Progenitor cell of endocrine pancreas (in vitro differentiated cells): ENCODE measurements at places on chromosomes 2 and 18. TPM values are rescaled to one million over a fixed set of nuclear protein-coding genes. Genes with fewer than 3 reads are reported as not detected.
A peak's percentile ranks its signal among the peaks of the same experiment; 100 is the strongest.

Gene LRP2
- 42.2 and 44.4 TPM in 2 replicates for total RNA-seq

Gene UGT1A8
- not detected in 2 replicates for total RNA-seq

Gene GPR55
- total RNA-seq = not detected in 2 replicates

Gene LIMS3
- total RNA-seq = 0.93 and 1.3 TPM in 2 replicates

Gene STAT4
- total RNA-seq = 18.8 and 23.4 TPM in 2 replicates

Gene ITGB6
- total RNA-seq = 6.7 and 7.0 TPM in 2 replicates

Gene TUBA4B
- not detected in 2 replicates for total RNA-seq

Gene NAT8
- total RNA-seq = not detected in 2 replicates

Gene PSD4
- total RNA-seq = 27.1 and 30.7 TPM in 2 replicates

Gene RIT2
- not detected in 2 replicates for total RNA-seq

Gene SLC23A3
- 1.7 and 2.8 TPM in 2 replicates for total RNA-seq

Gene CMPK2
- total RNA-seq = 3.4 and 3.6 TPM in 2 replicates

Gene SPC25
- 14.5 and 15.8 TPM in 2 replicates for total RNA-seq

DNA sequence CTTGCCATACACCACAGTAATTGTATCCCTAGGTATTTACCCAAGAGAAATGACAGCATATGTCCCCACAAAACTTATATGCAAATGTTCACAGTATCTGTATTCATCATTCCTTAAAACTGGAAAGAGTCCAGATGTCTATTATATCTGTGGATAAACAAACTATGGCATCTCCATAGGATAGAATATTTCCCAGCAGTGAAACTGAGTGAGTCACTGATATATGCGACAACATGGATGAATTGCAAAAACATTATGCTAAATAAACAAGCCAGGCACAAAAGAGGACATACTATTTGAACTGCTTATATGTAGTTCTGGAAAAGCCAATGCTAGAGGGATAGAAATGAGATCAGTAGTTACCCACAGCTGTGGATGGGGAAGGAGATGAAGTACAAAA lies 359.4 kb upstream of the DSEL start:
- no peak for DNase-seq

GRCh38 chr2:143683977-143684376 lies 554.8 kb downstream of the ARHGAP15 start:
- no peak for DNase-seq

- DNase-seq = peak; percentile 5
These were observed 100.1 kb upstream of the ST3GAL5 start for GRCh38 chr2:85988914-85989270.

GRCh38 chr2:45892425-45892745 lies 240.9 kb downstream of the PRKCE start:
- DNase-seq = no peak

GRCh38 chr2:143474586-143474985 lies 345.4 kb downstream of the ARHGAP15 start:
- no peak for DNase-seq

GRCh38 chr2:35503738-35504199 lies 851.8 kb upstream of the CRIM1 start:
- DNase-seq = no peak

DNA sequence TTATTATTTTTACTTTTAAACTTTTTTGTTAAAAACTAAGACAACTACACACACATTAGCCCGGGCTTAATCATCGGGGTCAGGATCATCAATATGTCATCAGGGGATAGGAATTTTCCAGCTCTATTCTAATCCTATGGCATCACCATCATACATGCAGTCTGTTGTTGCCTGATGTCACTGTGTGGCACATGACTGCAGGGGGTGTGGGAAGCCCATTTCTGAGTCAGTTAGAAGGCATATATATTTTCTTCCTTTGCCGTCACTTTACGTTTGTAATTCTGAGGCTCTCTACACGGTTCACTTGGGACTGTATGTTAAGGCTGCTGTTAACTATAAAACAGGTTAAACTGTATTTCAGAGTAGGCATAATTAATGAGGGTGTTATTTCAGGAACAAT lies 144.4 kb upstream of the ITGA6 start:
- no peak for DNase-seq

- no peak for DNase-seq
These were observed 103.7 kb downstream of the KCNH7 start for GRCh38 chr2:162734866-162735265.

DNA sequence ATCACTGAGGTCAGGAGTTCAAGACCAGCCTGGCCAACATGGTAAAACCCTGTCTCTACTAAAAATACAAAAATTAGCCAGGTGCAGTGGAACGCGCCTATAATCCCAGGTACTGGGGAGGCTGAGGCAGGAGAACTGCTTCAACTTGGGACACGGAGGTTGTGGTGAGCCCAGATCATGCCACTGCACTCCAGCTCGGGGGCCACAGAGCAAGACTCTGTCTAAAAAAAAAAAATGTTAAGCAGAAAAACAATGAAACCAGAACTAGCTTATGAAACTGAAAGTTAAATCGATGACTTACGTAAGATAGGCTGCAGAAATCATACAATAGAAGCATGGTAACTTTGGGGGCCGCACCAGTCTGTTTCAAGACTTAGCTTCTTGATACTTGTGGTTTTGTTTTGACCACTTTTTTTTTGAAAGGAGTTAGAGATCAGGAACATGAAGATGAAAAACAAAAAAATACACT lies 6.2 kb upstream of the GPR155 start:
- DNase-seq = no peak

DNA sequence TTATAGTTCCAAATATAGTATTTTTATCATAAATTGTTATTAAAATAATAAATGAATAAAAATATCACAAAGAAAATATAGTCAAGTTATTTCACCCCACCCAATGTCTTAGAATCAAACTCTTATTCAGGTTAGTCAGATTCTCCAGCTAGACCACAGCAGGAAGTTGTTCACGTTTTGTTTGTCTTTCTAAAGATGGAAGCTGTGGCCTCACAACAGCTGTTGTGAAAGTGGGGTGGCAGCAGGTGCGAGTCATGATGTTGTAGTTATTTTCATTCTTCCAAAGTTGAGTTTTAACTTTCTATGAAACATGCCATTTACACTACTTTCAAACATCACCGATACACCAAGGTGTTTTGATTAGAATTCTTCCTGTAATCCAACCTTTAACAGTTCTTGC lies 272.9 kb downstream of the SLC8A1 start:
- no peak for DNase-seq

- DNase-seq = no peak
These were observed 42.4 kb upstream of the SLC1A4 start for GRCh38 chr2:64946769-64947247.

DNA sequence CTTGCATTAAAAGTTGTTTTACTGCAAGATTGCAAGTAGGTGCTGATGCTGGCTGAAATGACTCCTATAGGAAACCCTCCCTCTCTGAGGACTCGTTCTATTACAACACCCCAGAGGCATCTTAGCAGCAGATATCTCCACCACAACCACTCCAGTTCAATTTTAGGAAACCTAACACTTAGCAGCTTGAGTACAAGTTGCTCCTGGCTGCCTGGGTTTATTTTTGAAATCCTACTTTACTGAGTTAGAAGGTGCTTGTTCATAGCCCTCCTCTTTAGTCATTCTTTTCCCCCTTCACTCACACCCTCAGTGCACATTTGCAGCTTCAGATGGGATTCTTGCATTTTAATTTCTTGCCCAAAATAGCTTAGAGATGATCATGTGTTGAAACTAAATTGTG lies 111.5 kb downstream of the MTCL1 start:
- DNase-seq = no peak

GRCh38 chr18:3652380-3653262 lies 202.6 kb downstream of the TGIF1 start:
- no peak for DNase-seq

DNA sequence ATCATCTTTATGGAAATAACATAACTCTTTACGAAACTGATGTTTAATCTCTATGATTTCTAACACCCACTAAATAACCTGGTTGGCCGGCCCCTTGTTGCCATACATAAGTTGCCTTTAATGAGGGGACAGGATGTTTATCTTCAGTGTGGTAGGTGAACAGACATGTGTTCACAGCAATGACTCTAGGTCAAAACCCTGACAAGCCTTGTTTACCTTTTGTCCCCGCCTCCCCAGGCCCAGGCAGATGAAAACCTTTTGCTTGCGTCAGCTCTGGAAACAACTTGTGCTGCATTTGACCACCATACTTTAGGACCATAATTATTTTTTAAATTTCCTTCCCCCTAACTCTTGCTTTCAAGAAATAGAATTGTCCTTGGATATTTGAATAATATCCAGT lies 2.9 kb upstream of the DSG4 start:
- no peak for DNase-seq

GRCh38 chr2:75146606-75147332 lies 52.6 kb downstream of the TACR1 start:
- DNase-seq = no peak

GRCh38 chr2:71811157-71811556 lies 336.5 kb downstream of the CYP26B1 start:
- DNase-seq = no peak

GRCh38 chr2:128642821-128643220 lies 324.2 kb upstream of the HS6ST1 start:
- DNase-seq = peak; percentile 0

DNA sequence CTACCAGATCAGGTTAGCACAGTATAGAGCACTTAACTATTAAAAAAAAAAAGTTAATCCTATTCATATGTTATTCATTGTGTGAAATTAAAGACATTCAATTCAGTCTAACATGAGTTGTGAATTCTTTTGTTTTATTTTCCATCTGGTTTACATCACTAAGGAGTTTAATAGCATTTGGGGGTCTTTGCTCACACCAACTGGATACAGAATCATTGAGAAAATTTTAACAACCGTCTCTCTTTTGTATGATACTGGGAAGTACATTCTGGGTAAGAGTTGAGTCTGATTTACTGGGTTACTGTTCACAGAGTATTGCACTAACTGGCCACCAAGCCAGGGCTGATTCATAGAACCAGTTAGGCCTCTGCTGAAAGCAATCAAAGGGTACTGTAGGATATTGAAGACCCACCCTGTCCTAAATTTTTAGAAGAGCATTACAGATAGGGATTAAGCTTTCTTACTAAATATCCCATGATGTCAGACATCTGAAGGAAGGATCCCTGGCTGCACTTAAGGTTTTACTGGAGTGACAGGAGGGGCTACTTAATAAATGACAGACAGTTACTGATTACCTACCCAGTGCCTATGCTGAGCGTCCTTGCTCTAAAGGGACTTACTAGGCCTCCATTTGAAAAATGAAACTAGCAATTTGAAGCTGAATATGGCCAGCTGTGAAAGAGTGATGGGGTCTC lies 387.9 kb downstream of the SETBP1 start:
- DNase-seq = no peak

DNA sequence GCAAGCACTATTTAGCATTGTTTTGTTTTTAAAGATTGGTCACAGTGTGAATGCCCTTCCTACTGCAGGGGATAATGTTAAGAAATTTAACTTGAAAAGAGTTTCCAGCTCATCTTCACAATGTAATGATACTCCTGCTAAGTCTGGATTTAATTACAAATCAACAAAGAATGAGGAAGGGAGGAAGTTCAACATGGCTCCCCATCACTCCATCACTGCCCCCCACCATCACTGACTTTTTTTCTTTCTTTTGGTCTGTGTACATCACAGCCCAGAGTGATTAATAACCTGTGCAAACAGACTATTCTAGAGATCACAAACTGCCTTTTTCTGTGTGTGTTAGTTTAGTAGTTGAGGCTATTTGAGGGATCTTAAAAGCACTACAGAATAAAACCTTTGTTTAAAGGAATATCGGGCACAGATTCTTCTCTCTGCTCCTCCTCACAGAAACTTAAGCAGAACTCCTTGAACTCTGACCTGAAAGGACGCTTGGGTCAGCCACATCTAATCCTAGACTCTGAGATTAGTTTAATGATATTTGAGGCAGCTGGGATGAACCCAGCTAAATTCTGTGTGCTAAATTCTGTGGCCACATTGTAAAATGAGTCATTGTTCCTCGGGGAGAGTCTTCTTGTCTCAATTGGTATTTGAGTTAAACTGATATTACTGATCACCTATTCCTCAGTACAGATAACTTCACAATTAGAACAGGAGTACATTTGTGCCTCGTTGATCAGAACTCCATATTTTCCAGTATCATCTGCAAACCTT lies 47.8 kb downstream of the SATB2 start:
- no peak for DNase-seq

DNA sequence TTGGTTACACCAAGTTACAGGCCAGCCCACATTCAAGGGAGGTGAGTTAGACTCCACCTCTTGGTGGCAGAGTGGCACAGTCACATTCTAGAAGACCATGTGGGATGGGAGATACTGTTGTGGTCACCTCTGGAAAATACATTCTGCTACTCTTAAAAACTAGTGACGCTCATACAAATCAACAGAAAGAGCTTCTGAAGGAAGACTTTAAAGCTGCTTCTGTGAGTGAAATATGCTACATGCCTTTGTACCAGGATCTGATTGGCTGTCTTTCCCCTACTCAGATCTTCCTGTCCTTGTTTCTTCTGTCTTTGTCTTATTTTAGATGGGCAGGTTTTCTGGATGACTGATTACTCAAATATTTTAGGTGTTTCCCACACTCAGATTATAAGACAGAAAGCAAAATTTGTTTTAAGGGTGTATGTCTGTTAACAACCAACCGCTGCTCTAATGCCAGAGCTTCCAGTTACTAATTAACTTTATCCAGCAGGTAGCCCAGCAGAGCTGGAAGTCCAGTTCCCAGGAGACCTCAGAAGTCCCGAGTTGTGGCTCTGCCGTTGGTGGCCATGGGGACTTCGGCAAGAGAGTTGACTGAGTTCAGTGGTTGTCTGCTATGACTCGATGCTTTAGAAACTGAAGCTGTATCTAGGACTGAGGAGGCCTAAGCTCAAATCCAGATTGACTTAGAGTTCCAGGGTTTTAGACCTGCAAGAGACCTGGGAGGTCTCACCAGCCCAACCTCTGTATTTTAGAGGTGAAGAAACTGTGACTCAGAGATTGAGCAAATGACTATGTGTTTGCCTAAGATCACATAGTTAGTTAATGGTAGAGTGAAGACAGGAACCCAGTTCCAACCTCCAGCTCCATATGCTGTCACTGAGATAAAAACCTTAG lies 7.4 kb downstream of the IL1R2 start:
- no peak for DNase-seq
